ENCODE measurements at places on chromosomes 4 and X. TPM values are rescaled to one million over a fixed set of nuclear protein-coding genes. Genes with fewer than 3 reads are reported as not detected.

GRCh38 chrX:18537524-18537923 is 112.1 kb downstream of the CDKL5 start:
- peaks cover 2% of the 10 kb centered on the region for H3K27me3 ChIP-seq
- H3K4me1 ChIP-seq: no peaks in the 10 kb centered on the region
- no peak for DNase-seq
- H3K4me3 ChIP-seq: no peak overlapping the region
- no peaks in the 10 kb centered on the region for H3K36me3 ChIP-seq

DNA sequence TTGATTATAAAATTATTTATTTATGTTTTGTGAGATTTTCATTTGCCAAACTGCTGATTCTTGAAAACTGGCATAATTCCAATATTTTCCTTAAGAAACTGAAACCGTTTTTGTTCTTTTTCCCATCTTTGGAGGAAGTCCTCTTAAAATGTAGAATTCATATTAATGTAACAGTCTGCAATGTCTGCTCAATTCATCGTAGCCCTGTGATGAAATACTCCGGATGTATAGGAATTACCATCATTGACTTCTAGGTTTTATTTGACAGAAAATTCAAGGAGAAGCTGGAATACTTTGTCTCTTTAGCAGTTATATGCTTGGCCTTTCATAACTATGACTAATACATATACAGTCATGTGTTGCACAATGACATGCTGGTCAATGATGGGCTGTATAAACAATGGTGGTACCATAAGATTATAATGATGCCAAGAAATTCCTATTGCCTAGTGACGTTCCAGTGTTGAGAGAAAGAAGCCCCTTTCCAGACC is 185.0 kb upstream of the GPRIN3 start:
- peak; percentile 64 for DNase-seq
- H3K36me3 ChIP-seq: no peaks in the 10 kb centered on the region
- H3K27me3 ChIP-seq: no peaks in the 10 kb centered on the region
- no peak overlapping the region for H3K4me3 ChIP-seq

DNA sequence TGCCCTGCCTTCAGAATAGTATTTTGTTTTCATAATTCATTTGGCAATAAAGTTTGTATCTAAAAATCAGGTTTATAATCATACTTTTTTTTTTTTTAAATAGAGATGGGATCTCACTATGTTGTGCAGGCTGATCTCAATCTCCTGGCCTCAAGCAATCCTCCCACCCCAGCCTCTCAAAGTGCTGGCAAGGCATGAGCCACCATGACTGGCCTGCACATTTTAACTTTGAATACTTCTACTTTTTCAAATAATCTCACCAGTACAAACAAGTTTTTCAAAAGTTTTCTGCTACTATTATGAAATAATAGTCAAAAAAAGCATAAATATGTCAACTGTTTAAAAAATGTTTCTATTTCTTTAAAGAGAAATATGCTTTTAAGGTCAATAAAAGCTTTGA is 69.6 kb upstream of the GPR34 start:
- no peaks in the 10 kb centered on the region for H3K36me3 ChIP-seq
- no peak for DNase-seq
- no peak overlapping the region for H3K4me3 ChIP-seq
- no peaks in the 10 kb centered on the region for H3K4me1 ChIP-seq
- no peaks in the 10 kb centered on the region for H3K27me3 ChIP-seq
- H3K27ac ChIP-seq: no peak overlapping the region

MID2 gene
- 2.4 TPM for polyA plus RNA-seq

GRCh38 chr4:109432696-109433095 is 919 bp upstream of the SEC24B start:
- H3K27me3 ChIP-seq: no peaks in the 10 kb centered on the region
- peaks cover 8% of the 10 kb centered on the region for H3K36me3 ChIP-seq
- H3K4me1 ChIP-seq: peaks cover 27% of the 10 kb centered on the region
- H3K4me3 ChIP-seq: no peak overlapping the region
- H3K27ac ChIP-seq: peak overlapping the region; percentile 37

GRCh38 chr4:175457956-175458355 is 354.1 kb downstream of the GPM6A start:
- DNase-seq: no peak
- H3K27ac ChIP-seq: no peak overlapping the region
- no peaks in the 10 kb centered on the region for H3K27me3 ChIP-seq
- H3K36me3 ChIP-seq: no peaks in the 10 kb centered on the region
- no peak overlapping the region for H3K4me3 ChIP-seq

DNA sequence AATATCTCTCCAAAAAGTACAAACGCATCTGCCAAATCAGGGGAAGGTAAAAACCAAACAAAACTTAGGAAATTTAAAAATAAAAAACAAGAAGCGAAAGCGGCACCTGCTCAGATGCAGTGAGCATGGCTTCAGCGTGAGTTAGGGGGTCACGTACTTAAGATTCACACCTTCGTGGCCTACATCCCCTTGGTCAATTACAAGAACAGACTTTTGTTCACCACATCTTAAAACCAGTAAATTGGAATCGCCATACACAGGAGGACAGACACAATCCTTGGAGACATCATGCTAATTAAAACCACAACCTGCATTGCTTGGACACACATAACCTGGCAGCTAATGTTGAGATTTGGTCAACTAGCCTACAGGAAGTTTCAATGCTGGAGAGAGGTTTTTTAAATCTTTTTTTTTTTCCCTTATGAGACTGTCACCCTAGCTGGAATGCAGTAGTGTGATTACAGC is 12.5 kb upstream of the SEL1L3 start:
- peaks cover 4% of the 10 kb centered on the region for H3K4me1 ChIP-seq
- no peaks in the 10 kb centered on the region for H3K36me3 ChIP-seq
- H3K4me3 ChIP-seq: no peak overlapping the region
- DNase-seq: no peak
- H3K27ac ChIP-seq: no peak overlapping the region

DNA sequence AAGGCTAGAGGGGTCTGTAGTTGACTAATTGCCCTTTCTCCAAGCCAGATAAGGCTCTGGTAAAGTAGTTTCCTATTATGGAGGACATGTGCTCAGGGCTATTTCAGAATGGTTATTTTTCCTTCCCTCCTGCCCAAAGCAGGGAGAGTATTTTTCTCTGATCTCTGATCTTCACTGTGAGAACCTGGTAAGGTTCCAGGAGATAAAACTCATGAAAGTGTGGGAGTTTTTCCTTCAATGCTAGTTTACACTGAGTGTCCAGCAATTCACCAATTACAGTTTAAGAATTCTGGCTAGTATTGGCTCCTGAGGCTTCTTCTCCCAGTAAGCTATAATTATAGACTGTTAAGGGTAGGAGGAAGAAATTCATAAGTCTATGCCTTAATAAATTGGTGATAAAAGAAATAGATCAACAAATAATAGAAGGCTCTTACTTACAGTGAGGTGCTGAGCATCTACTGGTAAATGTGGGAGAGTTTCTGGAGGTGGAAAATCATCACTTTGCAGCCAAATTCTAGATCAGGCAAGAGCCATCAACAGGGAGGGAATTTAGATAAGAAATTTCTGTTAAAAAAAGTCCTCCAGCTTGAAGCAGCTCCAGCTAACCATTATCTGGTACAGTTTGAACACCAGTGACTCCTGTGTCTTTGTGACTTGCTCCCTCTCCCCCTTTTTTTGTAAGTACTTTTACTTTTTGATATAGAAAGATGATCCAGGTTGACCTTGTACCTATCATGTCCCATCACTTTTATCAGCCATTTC is 30.9 kb downstream of the CASP6 start:
- no peaks in the 10 kb centered on the region for H3K27me3 ChIP-seq
- no peak overlapping the region for H3K27ac ChIP-seq
- H3K36me3 ChIP-seq: no peaks in the 10 kb centered on the region
- H3K4me1 ChIP-seq: no peaks in the 10 kb centered on the region

- no peaks in the 10 kb centered on the region for H3K36me3 ChIP-seq
- H3K4me3 ChIP-seq: no peak overlapping the region
- H3K4me1 ChIP-seq: no peaks in the 10 kb centered on the region
- H3K27ac ChIP-seq: no peak overlapping the region
- no peak for DNase-seq
Measured at GRCh38 chrX:97494756-97495372, 611.2 kb downstream of the RPA4 start.

DNA sequence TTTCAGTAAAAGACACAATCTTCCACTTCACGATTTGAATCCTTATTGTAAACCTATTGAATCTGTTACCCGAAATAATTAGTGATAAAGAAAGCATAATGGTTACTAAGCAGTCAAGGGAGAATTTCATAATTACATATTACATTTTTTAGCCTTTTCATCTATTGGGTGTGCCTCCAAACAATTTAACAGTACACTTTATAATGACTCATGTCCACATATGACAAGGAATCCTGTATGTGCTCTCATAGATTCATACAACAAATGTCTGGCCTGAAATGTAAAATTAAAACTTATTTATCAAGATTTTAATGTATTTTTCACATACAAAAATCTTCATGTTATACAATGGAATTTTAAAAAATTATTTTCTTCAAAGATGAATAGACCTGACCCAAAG is 39.4 kb downstream of the PPP3CA start:
- no peak for DNase-seq
- peaks cover 16% of the 10 kb centered on the region for H3K4me1 ChIP-seq
- H3K4me3 ChIP-seq: no peak overlapping the region

DNA sequence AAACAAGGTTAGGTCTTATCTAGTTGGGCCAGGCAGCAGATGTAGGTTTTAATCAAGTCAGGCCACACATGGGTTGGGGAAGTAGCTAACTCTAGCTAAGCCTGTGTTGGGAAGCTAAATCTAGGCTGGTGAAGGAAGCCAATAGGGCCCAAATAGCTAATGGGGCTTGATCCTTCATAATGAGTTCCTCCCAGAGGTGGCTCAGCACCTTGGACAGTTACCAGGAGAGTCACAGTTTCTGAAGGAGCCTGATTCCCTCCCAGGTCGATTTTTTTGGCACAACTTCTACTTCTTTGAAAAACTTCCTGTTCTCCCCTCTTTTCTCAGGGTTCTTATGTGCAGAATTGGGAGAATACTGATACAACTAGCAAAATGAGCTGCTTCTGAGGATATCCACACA is 242.5 kb upstream of the PRPS2 start:
- H3K36me3 ChIP-seq: no peaks in the 10 kb centered on the region
- DNase-seq: peak; percentile 51
- H3K27me3 ChIP-seq: peaks cover 2% of the 10 kb centered on the region
- H3K4me3 ChIP-seq: no peak overlapping the region
- no peak overlapping the region for H3K27ac ChIP-seq
